ENCODE measurements at places on chromosomes 1 and 21.

- DNase-seq = no peak
Measured at GRCh38 chr1:56644919-56645676, at the start of gene PRKAA2. Gene PRKAA2 (plus strand): TSS chr1:56645314. CDS start chr1:56645388, 74 bp downstream.

DNA sequence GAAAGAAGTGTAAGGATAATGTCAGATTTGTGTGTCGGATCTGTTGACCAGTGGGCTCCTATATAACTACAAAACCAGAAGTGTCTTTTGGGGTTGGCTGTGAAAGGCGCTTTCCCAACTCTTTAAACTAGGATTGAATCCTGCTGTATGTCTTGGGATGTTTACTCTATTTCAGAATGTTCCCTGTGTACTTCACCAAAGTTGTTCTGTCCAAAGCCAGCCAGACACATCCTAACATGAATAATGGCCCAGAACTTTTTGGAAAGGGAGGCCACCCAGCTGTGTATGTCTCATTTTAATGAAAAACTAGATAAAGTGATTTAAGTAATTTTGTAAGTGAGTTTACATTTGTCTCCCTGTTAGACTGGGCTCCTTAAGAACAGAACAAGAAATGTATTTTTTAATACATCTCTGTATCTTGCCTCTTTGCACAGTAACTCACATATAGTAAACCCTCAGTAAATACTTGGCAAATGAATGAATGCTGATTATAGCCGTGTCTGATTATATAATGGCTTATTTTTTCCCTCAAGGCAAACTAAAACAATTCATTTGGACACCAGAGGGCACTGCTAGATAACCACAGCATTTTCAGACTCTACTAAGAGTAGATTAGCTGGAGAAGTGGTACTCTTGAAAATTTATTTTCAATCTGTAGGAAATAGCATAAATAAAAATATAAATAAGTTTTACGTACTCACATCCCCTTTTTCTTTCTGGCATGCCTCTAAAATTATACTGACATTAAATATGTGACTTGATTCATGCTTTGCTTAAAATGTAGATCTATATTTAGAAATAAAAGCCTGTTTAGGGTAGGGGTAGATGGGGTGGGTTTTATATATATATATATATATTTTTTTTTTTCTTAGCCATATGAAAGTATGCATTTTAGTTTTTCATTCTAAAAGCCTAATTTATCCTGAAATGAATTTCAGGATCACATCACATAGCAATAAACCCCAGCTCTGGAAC is 23.8 kb downstream of the TSEN15 start:
- no peak for DNase-seq

DNA sequence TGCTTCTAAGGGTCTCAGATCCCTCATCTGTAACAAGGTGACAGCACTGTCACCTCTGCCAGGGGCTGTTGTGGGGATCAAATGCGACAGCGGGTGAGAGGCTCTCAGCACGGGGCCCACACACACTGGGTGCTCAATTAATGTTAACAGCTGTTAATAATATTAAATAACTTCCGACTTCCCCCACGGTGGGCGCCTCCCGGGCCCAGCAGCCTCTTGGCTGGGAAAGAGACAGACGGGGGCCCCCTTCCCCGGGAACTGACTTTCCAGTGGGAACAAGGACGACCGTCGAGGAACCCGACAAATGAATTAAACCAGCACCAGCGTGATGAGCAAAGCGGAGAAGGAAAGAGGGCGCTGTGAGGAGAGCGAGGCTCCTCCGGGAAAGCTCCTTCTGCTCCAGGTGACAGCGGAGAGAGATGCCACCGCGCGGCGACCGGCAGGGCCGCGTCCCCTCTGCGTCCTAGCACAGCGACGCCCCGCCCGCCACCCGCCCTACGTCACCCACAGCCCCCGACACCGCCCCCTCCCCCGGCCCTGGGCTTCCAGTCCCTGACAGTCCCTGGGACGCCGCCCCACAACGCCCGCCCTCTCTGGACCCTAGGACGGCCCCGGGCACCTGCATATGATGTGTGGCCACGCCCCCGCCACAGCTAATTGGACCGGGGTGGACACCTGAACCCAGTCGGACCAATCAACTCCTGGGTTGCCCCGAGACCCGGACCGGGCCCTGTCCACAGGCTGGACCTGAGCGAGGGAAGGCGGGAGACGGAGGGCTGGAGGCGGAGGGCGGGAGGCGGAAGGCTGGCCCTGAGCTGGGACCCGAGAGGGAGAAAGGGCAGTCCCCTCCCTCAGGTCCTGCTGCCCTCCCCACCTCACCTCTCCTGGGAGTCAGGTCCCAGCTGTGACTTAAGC is 38.2 kb downstream of the MATN1 start:
- no peak for DNase-seq

DNA sequence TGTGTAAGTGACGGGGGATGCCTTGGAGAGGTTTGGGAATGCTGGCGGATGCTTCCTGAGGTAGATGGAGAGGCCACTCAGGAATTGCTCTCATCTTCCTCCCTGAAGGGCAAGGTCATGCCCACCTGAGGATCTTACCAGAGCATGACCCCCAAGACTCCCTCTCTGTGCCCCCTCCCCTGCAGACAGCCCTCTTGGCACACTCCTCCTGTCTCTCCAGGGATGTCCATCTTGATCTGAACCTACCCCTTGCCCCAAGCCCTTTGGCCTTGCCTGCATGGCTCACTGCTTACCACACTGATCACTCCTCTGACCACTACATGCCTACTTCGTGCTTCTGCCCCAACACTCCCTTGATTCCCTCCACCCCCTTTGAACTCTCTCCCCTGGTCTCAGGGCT is 17.9 kb upstream of the MPL start:
- no peak for DNase-seq

GRCh38 chr1:13628218-13628617 is 44.6 kb downstream of the PDPN start:
- no peak for DNase-seq

- DNase-seq = no peak
Measured at GRCh38 chr1:231032963-231033362, 7.1 kb downstream of the FAM89A start.

DNA sequence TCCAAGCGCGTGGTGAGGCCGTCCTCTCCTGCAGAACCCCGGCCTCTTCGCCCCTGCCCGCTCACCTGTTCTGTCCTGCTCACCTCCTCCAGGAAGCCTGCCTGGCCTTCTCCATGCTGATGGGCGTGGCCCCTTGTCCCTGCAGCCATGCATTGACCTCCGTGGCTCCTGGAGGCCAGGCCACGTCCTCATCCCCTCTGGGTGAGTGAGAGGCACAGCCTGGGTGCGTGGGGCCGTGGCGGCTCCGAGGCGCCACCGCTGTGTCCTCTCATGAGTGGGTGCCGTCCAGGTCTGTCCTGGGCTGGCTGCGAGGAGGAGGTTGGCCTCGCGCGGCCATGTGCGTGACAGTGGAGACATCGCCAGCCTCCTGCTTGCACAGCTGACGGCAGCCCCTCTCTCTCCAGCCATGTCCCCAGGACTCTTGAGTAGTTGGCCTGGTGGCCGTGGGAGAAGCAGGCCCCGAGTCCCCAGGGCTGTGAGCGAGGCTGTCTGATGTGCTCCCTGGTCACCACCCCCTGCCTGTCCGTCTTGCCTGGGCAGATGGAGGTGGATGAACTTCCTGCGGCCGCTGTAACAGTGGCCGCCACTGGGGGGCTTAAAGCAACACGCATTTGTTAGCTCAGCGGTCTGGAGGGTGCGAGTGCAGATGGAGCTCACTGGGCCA is 58.1 kb downstream of the PRKCZ start:
- no peak for DNase-seq

GRCh38 chr21:26001356-26001755 is 169.2 kb downstream of the APP start:
- no peak for DNase-seq

DNA sequence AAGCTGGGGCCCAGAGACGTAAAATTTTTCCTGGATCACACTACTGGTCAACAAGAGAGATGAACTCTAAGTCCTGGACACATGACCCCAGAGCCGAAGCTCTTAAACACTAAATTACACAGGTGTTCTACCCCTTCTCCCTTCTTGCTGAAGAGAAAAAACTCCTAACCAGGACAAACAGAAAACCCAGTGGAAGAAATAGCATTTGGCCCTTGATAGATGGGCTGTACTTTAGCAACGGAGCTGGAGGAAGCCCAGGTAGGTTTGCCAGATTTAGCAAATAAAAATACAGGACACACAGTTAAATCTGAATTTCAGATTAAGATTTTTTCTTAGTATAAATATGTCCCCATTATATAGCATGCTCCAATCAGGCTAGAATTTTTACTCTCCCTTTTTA is 72.7 kb downstream of the DIRAS3 start:
- no peak for DNase-seq

- DNase-seq = no peak
Measured at GRCh38 chr1:99270646-99271045, 6.4 kb downstream of the PLPPR4 start.

- peak; percentile 3 for DNase-seq
Measured at GRCh38 chr1:24893431-24893830, 36.6 kb downstream of the RUNX3 start.
